ENCODE measurements at places on chromosomes 11 and 22.
A peak's percentile ranks its signal among the peaks of the same experiment; 100 is the strongest.

- peaks cover 22% of the 10 kb centered on the region for H3K4me1 ChIP-seq
- no peaks in the 10 kb centered on the region for H3K27me3 ChIP-seq
These were observed 7.0 kb upstream of the TM7SF2 start for GRCh38 chr11:65104628-65105027.

- peaks cover 2% of the 10 kb centered on the region for H3K36me3 ChIP-seq
- H3K4me1 ChIP-seq: peaks cover 31% of the 10 kb centered on the region
- no peak for DNase-seq
- no peaks in the 10 kb centered on the region for H3K27me3 ChIP-seq
- H3K27ac ChIP-seq: peak overlapping the region; percentile 65
These were observed 2.7 kb upstream of the BACE1 start for GRCh38 chr11:117318738-117319137.

DNA sequence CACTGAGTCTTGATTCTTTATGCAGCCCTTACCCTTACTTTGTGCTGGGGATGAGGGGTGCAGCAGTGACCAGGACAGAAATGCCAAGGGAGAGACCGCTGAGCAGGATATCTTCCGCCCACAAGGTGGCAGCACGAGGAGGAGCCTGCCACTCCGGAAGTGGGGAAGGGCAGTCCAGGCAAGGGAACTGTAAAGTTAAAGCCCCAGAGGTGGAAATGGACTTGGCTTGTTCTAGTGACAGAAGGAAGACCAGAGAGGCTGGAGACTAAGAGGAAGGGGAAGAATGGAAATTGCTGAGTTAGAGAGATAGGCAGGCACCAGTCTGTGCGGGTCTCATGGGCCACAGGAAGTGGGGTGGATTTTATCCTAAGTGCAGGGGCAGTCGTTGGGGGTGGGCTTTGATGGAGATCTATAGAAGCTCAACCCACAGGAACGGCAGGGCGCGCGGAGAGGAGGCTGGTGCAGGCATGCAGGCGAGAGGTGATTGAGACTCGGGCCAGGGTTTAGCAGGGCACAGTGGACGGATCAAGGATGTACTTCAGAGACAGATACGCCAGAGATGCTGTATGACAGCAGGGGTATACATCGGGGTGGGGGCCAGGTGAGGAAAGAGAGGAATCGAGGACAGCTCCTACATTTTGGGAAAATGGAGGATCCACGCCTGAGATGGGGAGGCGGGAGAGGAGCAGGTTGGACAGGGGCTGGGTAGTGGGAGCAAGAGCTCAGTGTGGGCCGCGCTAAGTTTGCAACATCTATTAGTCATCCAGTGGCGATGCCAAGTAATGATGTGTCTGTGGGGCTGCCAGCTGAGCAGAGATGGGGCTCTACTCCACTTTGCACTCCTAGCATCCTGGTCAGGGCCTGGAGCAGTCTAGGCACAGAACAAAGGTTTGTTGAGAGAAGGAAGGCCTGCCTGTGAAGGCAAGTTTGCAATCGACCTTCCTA lies 3.3 kb upstream of the GRK2 start:
- DNase-seq: no peak
- no peaks in the 10 kb centered on the region for H3K36me3 ChIP-seq
- H3K4me3 ChIP-seq: no peak overlapping the region
- no peaks in the 10 kb centered on the region for H3K27me3 ChIP-seq
- H3K27ac ChIP-seq: peak overlapping the region; percentile 87

- peaks cover 20% of the 10 kb centered on the region for H3K27me3 ChIP-seq
- no peak for DNase-seq
- no peak overlapping the region for H3K27ac ChIP-seq
- no peaks in the 10 kb centered on the region for H3K36me3 ChIP-seq
These were observed 454.9 kb upstream of the CADM1 start for GRCh38 chr11:115959081-115959486.

DNA sequence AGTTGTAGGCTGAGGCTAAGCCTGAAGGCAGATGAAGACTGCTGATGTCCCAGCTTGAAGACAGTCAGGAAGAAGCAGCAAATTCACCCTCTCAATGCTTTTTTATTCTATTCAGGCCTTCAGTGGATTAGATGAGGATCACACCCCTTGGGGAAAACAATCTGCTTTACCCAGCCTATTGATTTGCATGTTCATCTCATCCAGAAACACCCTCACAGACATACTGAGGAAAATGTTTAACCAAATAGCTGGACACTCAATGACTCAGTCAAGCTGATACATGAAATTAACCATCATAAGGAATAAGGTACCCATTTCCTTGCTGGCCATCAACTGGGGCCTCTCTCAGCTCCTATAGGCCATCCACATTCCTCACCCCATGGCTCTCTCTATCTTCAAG lies 549.9 kb upstream of the CCDC90B start:
- no peaks in the 10 kb centered on the region for H3K4me1 ChIP-seq
- peaks cover 45% of the 10 kb centered on the region for H3K27me3 ChIP-seq
- H3K36me3 ChIP-seq: no peaks in the 10 kb centered on the region
- H3K4me3 ChIP-seq: no peak overlapping the region
- DNase-seq: no peak
- no peak overlapping the region for H3K27ac ChIP-seq

- H3K36me3 ChIP-seq: no peaks in the 10 kb centered on the region
- no peak for DNase-seq
- H3K27ac ChIP-seq: no peak overlapping the region
- H3K4me3 ChIP-seq: no peak overlapping the region
These were observed 253.6 kb upstream of the ANO3 start for GRCh38 chr11:26078231-26078821.

DNA sequence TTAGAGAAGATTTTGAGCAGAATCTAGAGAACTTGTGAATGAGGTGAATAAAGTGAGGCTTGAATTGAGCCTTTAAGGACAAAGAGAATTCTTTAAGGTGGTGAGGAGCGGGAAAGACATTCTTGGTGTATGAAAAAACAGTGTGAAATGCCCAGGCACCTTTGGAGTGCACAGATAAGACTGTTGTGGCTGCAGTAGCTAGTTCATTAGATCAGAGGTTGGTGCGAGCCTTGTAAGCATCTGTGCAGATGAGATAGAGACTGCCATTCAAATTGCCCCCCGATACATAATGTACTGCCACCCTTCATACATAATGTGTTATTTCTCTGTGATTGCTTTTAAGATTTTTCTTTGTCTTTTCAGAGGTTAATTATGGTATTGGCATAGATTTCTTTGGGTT lies 31.3 kb downstream of the ATXN10 start:
- H3K4me3 ChIP-seq: no peak overlapping the region
- H3K27me3 ChIP-seq: no peaks in the 10 kb centered on the region
- DNase-seq: no peak
- H3K36me3 ChIP-seq: peaks cover 34% of the 10 kb centered on the region
- no peak overlapping the region for H3K27ac ChIP-seq

GRCh38 chr11:2107941-2108630 lies 31.1 kb downstream of the IGF2 start:
- no peaks in the 10 kb centered on the region for H3K36me3 ChIP-seq
- H3K4me1 ChIP-seq: peaks cover 5% of the 10 kb centered on the region
- no peak overlapping the region for H3K4me3 ChIP-seq
- H3K27ac ChIP-seq: no peak overlapping the region
- H3K27me3 ChIP-seq: peaks cover 3% of the 10 kb centered on the region

Data from chondrocyte (in vitro differentiated cells).